ENCODE measurements at places on chromosomes 5 and 9. TPM values are rescaled to one million over a fixed set of nuclear protein-coding genes. Genes with fewer than 3 reads are reported as not detected.

EDIL3 gene
- total RNA-seq, result not detected

PTPRD gene
- not detected for total RNA-seq

PKD2L2 gene
- 0.63 TPM for total RNA-seq

GCNT1 gene
- total RNA-seq, result 9.1 TPM

TCERG1 gene
- total RNA-seq, result 95.2 TPM

RNF183 gene
- 0.39 TPM for total RNA-seq

FLT4 gene
- total RNA-seq, result not detected

MYMK gene
- total RNA-seq, result not detected
